ENCODE measurements at places on chromosomes 7 and 10.

- DNase-seq: no peak
Observed at GRCh38 chr10:75106242-75106641, 5.2 kb upstream of the SAMD8 start.

- no peak for DNase-seq
Observed at GRCh38 chr7:44158873-44159631, 17.9 kb upstream of the MYL7 start.

DNA sequence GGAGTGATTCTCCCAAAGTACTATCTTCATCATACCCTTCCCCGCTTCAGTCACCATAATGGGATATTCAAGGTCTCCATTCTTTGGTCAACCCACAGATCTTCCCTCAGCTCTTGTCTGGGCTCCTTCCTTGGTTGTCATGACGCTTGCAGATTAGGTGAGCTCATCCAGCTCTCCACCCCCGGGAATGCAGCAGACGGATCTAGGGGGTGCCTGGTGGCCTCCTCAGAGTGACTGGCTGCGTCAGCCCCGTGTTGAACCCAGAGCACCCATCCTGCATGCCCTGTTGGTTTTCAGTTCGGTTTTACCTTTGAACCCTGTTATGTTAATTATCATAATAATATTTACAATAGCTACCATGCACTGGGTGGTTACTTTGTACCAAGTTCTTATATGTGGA lies 6.4 kb downstream of the NEURL1 start:
- DNase-seq: peak; percentile 48

GRCh38 chr10:26829810-26830515 lies 30.8 kb downstream of the ABI1 start:
- DNase-seq: no peak

GRCh38 chr7:28629216-28629842 lies 217.0 kb downstream of the CREB5 start:
- peak; percentile 16 for DNase-seq

All from M059J (cell line).